Epithelial cell of alveolus of lung (primary cell): ENCODE measurements at places on chromosomes 11 and 22. TPM values are rescaled to one million over a fixed set of nuclear protein-coding genes. Genes with fewer than 3 reads are reported as not detected.

Gene DBX1
- total RNA-seq: not detected in 2 replicates

Gene SYT7
- total RNA-seq: 1.5 and 1.8 TPM in 2 replicates

Gene OR6T1
- not detected in 2 replicates for total RNA-seq

Gene SMIM38
- 0.13 and 0.32 TPM in 2 replicates for total RNA-seq

Gene KIF18A
- total RNA-seq: 6.1 and 14.0 TPM in 2 replicates

Gene MUC2
- not detected in 2 replicates for total RNA-seq

Gene DDIAS
- 5.2 and 12.0 TPM in 2 replicates for total RNA-seq

Gene ST13
- total RNA-seq: 117 and 140 TPM in 2 replicates

Gene C11orf87
- 0.13 TPM in 1 of 2 replicates, not detected in the other for total RNA-seq

Gene SUSD2
- total RNA-seq: 8.9 and 9.1 TPM in 2 replicates

Gene OR52I2
- total RNA-seq: not detected in 2 replicates

Gene ZNF195
- total RNA-seq: 9.2 and 14.9 TPM in 2 replicates

Gene MMP8
- under 0.01 TPM in 1 of 2 replicates, not detected in the other for total RNA-seq

Gene TUBA8
- total RNA-seq: 1.1 TPM in 1 of 2 replicates, not detected in the other

Gene RASGRP2
- total RNA-seq: 0.56 and 4.4 TPM in 2 replicates

Gene MRGPRF
- 25.2 and 29.9 TPM in 2 replicates for total RNA-seq

Gene LDHAL6A
- not detected in 2 replicates for total RNA-seq

Gene OR51I1
- not detected in 2 replicates for total RNA-seq

Gene FERMT3
- total RNA-seq: 3.6 and 8.5 TPM in 2 replicates

Gene ARFIP2
- total RNA-seq: 53.4 and 79.7 TPM in 2 replicates

Gene UBQLNL
- total RNA-seq: 0.13 and 0.40 TPM in 2 replicates

Gene KRTAP5-1
- not detected in 2 replicates for total RNA-seq

Gene OR4S2
- not detected in 2 replicates for total RNA-seq

Gene OR8U1
- total RNA-seq: not detected in 2 replicates

Gene PDGFD
- 7.2 and 8.9 TPM in 2 replicates for total RNA-seq

Gene DYNC2H1
- total RNA-seq: 12.4 and 16.5 TPM in 2 replicates

Gene PATE2
- total RNA-seq: not detected in 2 replicates

Gene CD151
- 224 and 544 TPM in 2 replicates for total RNA-seq

Gene BEST1
- total RNA-seq: 2.3 and 2.6 TPM in 2 replicates

Gene ANO5
- under 0.01 TPM in 2 replicates for total RNA-seq

Gene FOLR3
- not detected in 2 replicates for total RNA-seq

Gene OR4C13
- not detected in 2 replicates for total RNA-seq

Gene ALX4
- total RNA-seq: not detected in 2 replicates

Gene OR51B2
- not detected in 2 replicates for total RNA-seq

Gene EHF
- 0.64 and 4.0 TPM in 2 replicates for total RNA-seq

Gene SCGB1D2
- not detected in 2 replicates for total RNA-seq
